Esophagus squamous epithelium (tissue), 5 donors: ENCODE measurements at places on chromosomes 1 and 21.

DNA sequence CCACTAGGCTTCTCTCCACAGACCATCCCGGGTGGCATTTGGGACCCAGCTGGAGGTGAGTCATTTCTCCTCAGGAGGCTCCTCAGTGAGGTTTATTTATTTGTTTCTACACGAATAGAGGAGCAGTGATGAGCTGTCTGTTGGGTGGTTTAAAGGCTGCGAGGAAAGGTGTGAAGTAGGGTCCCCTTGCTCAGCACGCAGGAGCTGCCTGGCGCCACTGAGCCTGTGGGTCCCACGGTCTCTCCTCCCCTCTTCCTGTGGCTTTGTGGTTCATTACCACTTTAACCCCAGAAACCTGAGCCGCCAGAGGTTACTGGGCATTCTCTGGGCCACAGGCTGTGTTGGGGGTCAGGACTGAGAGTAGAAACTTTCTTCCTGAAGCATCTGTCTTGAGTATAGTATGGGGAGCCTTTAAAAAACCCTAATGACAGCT, 39.9 kb downstream of the IL6R start:
- DNase-seq, result no peak

- no peak for DNase-seq
These were observed 173.3 kb upstream of the FOXD3 start for GRCh38 chr1:63148825-63149645.

- DNase-seq, result no peak
These were observed 113.5 kb downstream of the NTNG1 start for GRCh38 chr1:107254306-107254705.

DNA sequence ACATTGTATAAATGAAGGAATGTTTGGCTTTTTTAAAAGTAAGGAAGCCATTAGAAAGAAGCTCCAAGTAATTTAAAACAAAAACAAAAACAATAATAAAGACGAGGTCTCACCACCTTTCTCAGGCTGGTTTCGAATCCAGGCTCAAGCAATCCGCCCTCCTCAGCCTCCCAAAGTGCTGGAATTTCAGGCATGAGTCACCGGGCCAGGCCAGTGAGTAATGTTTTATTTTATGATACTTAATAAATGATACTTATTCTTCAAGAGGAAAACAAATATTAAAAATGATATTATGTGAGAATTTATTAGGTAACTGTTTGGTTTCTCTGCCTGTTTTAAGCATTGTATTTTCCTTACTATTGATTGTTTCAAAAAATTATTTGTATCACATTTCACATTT, 201.4 kb upstream of the BRINP3 start:
- DNase-seq, result no peak

DNA sequence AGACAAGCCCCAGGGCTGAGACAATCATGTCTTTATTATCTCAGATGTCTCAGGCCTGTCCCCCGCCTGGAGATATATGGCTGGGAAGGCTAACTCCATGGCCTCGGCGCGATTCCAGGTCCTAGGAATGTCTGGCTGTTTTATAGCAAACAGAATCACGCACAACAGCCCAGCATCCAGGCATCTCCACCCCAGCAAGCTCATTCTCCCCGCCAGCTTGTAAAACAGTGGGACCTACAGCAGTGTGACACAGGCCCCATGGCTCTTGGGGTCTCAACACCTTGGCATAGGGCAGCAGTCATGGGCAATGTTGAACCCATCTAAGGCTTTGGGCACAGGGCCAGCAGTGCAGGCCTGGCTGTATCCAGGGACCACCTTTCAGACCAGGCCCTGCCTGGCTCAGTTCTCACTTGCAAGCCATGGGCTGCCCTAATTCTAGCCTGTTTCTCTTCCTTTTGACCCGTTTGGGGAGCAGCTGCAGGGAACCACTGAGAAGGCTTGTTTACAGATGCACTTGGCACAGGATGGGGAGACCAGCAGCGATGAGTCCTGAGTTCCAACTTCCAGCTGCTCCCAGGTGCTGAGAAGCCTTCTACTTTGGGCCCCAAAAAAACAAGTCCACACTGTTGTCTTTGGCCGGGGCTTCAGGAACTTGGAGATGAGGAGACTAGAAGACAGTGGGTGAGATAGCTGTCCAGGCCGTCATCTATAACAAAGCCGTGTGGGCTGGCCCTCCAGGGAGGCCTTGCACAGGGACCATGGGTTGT, 34.4 kb downstream of the WNT4 start:
- no peak for DNase-seq

DNA sequence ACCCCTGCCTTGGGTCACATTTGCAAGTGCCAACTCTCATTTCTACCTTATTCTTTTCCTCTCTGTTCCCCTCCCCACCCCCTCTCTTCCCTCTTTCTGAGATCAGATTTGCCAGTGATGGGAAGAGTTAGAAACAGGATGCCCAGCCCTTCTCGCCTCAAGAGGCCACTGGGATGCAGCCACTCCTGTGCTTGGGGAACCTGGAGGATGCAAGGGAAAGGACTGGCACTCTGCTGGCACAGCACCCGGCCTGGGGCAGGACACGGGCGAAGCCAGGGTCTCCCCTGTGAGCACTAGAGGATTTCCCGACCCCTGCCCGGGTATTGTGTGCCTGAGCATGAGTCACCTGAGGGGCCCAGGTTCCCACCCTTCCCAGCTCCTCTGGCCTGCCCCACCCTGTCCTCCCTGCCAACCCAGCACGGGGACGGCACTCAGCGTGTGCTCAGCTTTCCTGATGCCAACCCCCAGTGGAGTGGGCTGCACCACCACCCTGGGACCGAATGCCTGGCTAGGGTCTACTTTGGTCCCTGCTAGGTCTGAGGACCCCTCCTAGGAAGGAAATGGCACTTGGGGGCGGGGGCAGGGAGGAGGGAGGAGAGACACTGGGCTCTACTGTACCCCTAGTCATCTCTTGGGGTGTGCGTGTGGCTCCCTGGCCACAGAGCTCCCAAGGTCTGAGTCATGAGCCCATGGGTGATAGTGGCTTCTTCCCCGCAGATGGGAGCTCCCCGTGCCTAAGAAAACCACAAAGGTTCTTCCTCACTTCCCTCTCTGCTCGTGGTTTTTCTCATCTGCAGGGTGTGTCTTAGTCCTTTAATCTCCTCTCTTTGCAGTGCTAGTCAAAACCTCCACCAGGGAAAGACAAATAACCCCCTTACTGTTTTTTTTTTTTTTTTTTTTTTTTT, 12.4 kb downstream of the LMNA start:
- DNase-seq, result no peak

DNA sequence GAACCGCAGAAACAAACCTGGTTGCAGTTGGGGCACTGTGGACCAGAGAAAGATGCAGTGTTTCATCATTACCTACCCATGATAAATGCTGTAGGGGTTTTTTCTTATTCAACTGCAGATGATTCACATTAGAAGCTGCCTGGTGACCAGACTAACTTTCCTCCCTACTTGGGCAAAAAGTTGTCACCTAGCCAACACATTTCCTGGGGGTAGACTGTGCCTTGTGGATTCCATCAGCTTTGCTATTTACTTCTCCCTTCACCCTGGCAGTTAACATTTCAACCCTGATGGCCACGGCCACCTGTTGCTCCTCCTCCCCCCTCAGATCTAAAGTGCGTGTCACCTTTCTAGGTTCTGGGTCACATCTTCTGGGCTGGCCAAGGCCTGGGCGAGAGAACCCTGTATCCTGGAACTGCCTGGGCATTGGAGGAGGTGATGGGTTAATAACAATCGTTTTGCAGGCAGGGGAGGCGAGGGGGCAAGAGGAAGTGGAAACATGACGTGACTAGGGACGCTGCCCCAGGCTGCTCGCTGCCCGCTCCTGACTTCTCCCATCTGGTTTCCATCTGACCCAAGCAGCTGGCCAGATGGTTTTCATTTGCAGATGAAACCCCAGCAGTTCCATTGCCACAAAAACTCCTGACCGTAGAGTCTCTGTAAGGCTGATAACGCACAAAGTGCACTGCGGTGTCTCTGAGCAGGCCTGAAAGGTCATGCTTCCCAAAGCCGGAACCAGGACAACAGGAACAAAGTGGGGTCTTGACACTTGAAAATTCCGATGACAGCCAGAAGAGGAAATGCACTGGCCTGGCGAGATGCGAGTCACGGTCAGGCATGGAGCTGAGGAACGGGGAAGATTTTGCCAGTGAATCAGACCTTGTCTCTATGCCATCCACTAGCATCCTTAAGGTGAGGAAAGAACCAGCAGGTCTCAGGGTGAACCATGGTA, 36.6 kb downstream of the CAPZB start:
- DNase-seq, result no peak
